ENCODE measurements at places on chromosomes 1 and 21. TPM values are rescaled to one million over a fixed set of nuclear protein-coding genes. Genes with fewer than 3 reads are reported as not detected.

C1QTNF12 gene
- 1.1 TPM for polyA plus RNA-seq

MTR gene
- 39.4 TPM for polyA plus RNA-seq

HES4 gene
- 4.4 TPM for polyA plus RNA-seq

TNFRSF25 gene
- polyA plus RNA-seq, result 20.1 TPM

DNA sequence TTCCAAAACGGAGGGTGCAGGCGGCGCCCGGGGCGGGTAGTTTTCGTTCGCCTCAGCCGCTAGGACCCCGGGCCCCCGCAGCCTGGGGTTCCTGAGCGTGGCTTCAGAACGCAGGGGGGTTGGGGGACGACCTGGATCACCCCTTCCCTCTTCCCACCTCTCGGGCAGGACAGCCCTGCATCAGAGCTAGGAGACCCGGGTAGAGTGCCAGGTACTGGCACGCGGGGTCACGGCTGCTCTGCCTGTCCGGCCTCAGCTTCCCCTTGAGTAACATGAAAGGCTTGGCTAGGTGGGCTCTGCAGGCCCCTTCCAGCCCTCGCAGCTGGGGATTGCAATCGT lies 484 bp downstream of the DFFB start:
- DNase-seq, result no peak

DNA sequence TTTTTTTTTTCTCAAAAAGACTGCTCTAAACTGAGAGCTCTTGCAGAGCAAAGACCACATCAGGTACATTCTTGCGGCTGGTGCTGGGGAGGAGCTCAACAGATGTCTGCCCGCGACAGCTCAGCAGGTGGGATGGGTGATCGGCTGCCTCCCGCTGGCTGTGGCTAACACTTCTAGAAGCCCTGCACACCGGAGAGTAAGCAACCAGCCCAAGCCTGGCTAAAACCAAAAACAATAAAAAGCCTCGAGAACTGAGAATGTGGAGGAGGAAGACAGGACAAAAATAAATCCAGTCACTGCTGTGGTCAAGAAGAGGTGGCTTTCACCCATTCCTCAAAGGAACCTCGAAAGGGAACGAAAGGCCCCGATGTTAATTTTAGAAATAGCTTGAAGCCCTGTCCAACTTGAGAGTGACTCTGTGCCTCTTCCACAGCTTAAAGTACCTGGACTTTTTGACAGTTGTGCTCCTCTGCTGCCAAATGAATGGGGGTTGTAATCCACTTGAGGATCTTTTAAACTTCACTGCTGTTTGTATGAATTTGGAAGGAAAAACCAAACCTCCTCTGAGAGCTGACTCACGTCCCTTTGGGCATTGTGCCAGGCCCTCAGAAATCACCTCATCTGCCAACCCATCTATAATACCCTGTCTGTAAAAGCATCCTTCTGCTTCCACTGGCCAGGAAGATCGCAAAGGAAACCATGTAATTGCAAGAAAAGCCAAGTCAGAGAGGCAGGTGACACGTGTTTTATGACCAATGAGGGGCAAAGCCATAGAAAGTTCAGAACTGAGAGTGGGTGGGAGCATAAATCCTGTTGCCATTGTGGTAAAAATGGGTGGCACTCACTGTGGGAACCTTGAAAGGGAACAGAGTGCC lies 78.6 kb downstream of the KCNN3 start:
- no peak for DNase-seq

Data from left lung (tissue), 14 donors.